M059J (cell line): ENCODE measurements at places on chromosomes 4 and X. TPM values are rescaled to one million over a fixed set of nuclear protein-coding genes. Genes with fewer than 3 reads are reported as not detected.

The PABPC1L2A gene
- total RNA-seq: not detected in 2 replicates

The ATP1B4 gene
- not detected in 2 replicates for total RNA-seq

The HTRA3 gene
- 0.81 and 3.2 TPM in 2 replicates for total RNA-seq

The PDCL2 gene
- total RNA-seq: not detected in 2 replicates
